ENCODE measurements at places on chromosomes 4 and X.

DNA sequence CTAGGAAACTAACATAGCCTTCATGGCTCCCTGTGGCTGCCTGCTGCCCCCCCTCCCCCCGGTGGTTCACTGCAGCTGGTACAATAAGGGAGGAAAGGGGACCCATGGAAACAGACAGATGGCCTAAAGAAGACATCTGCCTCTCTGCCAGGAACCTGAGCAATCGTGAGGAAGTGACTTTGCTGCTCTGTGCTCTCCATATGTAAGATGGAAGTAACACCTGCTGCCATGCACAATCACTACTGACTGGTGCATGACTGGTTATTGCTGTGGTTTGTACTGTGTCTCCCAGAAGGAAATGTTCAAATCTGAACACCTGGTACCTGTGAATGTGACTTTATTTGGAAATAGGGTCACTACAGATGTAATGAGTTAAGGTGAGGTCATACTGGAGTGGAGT, 43.6 kb downstream of the CD99L2 start:
- DNase-seq, result no peak

- no peak for DNase-seq
Observed at GRCh38 chr4:11098461-11098860, 330.2 kb downstream of the HS3ST1 start.

DNA sequence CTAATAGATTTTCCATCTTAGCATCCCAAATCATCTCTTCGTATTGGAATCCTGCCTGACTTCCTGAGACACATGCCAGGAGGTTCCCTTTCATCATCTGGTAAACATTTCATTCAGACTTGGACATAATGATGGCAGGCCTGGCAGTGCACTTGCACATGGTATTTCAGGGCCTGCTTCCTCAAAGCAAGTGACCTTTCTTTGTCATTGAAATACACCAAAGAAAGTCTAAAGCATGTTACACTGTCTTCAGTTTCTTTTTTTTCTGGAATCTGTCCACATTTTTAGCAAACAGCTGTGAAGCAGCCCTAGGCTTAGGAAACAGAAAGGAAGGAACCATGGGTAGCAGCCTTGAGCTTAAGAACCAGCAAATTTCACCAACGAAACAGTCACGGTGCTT, 205.9 kb upstream of the VCX start:
- DNase-seq, result no peak

- no peak for DNase-seq
Observed at GRCh38 chr4:83115000-83115399, 471 bp upstream of the PLAC8 start.

DNA sequence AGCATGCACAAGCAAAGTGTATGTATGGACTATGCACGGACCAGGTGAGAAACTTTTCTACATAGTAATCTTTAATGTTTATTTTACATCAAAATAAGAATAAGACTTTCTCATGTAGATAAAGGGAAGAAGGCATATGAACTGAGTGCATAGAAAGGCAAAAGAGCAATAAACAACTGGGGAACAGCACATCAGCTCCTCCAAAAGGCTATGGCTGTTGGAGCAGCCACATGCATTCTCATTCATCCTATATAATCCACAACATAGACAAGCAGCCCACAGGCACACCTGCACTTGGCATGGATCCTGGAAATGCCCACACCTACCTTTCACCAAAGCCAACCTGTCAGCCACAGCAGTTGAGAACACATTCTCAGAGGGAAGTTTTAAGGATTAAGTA, 586.9 kb upstream of the INTU start:
- DNase-seq, result no peak

DNA sequence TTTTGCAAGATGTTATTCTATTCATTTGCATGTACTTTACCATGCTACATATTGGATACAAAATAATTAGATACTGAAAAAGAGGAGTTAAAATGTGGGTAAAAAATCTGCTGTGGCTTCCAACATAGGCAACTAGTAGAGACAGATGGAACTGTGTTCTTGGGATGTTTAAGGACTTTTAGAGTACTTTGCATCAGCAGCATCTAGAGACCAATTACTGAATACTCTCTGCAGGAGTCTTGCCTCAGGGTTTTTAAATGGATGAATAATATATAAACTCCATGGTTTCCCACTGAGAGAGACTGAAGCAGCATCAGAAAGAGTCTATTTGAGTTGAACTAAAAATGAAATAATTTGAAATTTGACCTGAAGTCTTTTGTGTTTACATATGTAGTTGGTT, 676.7 kb downstream of the GALNTL6 start:
- no peak for DNase-seq

- DNase-seq, result no peak
Observed at GRCh38 chr4:81746773-81747172, 275.1 kb upstream of the RASGEF1B start.

GRCh38 chr4:780716-781492, 45.0 kb downstream of the CPLX1 start:
- no peak for DNase-seq

DNA sequence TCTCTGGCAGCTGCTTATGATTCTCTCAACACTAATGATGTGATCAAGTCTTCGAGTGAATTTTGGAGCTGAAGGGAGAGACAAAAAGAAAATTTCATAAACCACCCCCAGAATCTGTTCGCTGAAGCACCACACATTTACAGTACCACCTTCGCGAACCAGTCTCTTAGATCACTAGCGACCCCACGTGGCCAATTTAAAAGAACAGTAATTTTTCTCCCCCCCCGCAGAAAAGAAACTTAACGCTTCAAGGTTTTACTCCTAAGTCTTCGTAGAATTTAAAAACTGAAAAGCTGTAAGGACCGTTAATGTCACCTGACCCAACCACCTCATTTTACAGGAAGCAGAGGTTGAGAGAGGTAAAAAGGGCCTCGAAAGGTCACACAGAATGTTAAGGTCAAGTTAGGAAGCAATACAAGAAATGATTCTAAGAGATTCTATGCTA, 187.5 kb downstream of the QDPR start:
- peak; percentile 41 for DNase-seq

DNA sequence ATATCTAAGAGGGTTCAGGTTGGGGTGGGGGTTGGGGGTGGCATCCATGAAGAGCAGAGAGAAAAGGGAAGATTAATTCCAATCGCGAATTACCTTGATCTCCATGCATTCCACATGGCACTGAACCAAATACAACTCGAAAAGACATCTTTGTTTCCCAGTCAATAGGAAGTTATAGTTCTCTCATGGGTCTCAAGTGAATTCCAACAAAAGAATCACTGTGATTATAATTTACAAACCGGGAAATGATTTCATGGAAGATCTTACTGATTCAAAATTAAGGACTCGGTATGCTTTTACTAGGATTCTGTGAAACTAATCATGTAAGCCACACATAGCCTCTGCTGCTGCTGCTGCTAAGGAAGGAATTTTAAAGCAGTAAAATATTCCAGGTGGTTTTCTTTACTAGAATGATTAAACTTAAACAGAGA, 26.6 kb upstream of the AMELX start:
- no peak for DNase-seq

DNA sequence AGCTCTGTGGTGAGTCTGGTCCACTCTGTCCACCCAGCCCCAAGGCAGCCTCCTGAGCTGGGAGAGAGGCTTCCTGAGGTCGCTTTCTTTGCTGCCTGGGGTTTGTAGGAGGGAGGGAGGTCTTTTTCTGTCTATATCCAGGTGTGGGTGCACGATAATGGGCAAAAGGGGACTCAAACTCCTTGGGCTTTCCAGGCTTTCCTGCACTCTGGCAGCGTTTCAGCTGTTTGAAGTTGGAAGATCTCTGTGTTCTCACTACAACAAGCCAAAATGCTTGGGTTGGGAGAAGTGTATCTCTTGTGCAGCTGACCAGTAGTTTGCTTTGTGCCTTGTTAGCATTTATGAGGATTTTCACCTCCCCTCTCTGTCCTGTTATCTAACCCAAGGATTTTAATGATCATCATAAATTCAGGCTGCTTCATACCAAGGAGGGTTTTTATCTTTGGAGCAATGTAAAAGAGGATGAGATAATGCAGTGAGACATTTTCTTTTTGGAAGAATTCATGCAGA, 126.3 kb downstream of the REPS2 start:
- DNase-seq, result no peak

DNA sequence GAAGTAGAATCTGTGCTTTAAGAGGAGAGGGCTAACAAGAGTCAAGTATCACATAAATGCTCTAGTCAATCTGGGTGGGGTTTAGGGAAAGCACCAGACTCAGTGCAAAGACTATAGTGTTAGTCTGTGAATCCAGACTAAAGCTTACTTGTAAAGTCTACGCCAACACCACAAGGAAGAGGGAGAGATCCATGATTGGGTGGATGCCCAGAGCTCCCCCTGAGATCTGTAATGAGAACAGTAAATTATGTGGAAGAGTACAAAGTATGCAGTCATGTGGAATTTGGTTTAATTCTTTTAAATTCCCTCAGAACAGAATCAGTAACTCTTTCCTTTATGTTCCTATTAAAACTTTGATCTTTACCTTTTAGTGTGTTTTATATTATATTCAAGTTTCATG, 354.7 kb upstream of the SPANXN4 start:
- no peak for DNase-seq

DNA sequence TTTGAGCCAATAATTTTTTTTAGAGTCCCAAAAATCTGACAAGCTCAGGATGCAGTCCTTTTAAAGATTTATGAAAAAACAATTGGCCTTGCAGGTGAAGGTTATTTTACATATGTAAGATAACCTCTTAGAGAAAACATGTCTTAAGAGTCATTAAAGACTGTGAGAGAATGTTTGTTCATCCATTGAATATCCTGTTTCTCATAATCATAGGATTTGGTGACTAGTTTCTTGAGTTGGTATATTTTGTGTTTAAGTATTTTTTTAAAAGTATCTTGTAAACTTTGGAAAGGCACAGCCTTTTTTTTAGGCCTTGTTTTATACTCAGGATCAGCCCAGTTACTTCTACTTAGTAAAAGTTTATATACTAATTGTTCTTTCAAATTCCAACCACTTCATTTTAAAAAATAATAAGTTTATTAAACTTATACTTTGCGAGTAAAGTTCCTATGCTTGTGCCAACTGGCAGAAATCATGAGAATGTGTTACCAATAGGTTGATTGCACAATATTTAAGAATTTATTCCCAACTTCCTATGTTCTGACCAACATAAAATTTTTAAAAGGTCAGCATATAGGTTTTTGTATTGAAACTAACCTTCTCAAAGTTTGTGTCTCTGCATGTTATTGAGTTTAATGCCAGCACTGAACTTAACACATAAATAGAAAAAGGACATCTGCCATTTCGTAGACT, 40.0 kb upstream of the ARSJ start:
- no peak for DNase-seq

DNA sequence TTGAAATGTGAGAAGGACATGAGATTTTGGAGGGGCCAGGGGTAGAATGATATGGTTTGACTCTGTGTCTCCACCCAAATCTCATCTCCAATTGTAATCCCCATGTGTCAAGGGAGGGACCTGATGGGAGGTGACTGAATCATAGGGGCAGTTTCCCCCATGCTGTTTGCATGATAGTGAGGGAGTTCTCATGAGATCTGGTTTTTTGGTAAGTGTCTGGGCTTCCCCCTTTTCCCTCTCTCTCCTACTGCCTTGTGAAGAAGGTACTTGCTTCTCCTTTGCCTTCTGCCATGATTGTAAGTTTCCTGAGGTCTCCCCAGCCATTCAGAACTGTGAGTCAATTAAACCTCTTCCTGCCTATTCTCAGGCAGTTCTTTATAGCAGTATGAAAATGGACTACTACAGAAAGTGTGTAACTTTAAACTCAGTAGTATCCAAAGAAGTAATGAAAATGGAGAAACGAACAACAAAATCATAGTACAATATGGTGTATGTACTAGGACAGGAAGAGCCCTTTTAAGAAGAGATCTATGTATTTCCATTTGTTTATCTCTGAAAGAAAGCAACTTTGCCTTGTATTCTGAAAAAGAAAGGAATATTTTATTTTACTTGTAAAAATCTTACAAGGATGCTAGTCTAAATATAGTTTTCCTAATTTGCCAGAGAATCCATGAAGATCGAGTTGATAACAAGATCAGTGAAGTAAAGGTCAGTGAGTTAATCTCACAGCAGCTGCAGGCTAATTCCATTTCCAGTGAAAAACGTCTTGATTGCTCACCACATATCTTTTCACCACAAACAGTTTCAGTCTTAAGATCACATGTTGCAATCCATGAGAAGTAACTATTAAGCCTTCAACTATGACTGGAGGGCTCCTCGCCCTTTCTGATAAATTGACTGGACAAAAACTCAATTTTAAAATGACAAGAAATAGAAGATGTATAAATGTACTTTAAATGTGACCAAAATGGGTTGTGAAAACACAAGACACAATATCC, 20.5 kb downstream of the PKD2 start:
- no peak for DNase-seq

GRCh38 chrX:19742826-19743225, 144.6 kb downstream of the SH3KBP1 start:
- DNase-seq, result no peak

DNA sequence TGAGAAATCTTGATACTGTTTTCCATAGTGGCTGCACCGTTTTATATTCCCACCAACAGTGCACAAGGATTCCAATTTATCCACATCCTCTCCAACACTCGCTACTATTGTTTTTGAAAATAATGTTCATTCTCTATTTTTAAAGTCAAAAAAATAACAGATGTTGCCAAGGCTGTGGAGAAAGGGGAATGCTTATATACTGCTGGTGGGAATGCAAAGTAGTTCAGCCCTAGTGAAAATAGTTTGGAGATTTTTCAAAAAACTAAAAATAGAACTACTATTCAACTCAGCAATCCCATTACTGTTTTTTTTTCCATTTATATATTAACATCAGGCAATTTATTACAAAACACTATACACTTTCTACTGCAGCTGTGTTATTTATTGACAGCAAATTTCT, 208.7 kb downstream of the CBLL2 start:
- DNase-seq, result no peak

DNA sequence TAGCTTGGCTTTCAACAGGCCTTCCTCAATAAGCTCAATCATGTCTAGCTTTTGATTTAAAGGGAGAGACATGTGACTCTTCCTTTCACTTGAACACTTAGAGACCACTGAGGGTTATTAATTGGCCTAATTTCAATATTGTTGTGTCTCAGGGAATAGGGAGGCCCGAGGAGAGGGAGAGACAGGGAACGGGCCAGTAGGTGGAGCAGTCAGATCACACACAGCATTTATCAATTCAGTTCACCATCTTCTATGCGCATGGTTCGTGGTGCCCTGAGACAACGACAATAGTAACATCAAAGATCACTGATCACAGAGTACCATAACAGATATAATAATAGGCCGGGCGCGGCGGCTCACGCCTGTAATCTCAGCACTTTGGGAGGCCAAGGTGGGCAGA, 17.8 kb downstream of the ZNF81 start:
- no peak for DNase-seq

- no peak for DNase-seq
Observed at GRCh38 chr4:86174506-86174905, 185.3 kb downstream of the MAPK10 start.

DNA sequence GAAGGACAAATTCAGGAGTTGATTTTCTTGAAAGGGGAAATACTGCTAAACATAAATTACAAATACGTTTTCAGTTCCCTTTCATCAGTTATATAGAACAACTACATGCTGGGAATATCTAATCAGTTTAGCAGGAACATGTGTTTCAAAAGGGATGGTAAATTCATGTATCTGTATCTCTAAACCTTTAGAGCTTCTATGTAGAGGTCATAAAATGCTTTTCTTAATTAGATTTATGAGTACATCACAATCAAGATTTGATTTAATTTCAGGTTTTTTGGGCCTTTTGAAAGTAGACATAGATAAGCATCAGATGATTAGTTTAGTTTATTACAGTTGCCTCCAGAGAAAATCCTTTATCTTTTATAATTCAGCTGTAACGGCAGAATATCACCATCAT, 12.9 kb downstream of the PDLIM3 start:
- DNase-seq, result no peak
